ENCODE measurements at places on chromosomes 5 and 9. TPM values are rescaled to one million over a fixed set of nuclear protein-coding genes. Genes with fewer than 3 reads are reported as not detected.

Gene TIMD4
- not detected for total RNA-seq

Gene IL7R
- total RNA-seq = 69.7 TPM

Gene TEK
- 12.5 TPM for total RNA-seq

Gene ARID3C
- not detected for total RNA-seq

Gene SPRY4
- 13.5 TPM for total RNA-seq

Gene GHR
- 16.7 TPM for total RNA-seq

Gene PCDHB8
- 0.25 TPM for total RNA-seq

Gene SHC3
- 6.1 TPM for total RNA-seq

Gene ELAVL2
- 2.2 TPM for total RNA-seq

Gene LCN15
- total RNA-seq = not detected

Gene SPATA31E1
- total RNA-seq = not detected

Gene FBP1
- total RNA-seq = 1.7 TPM

Gene DAB2
- 60.4 TPM for total RNA-seq

Gene ROR2
- total RNA-seq = 22.3 TPM

Gene PCDHB9
- total RNA-seq = 3.7 TPM

Gene GMCL2
- not detected for total RNA-seq

DNA sequence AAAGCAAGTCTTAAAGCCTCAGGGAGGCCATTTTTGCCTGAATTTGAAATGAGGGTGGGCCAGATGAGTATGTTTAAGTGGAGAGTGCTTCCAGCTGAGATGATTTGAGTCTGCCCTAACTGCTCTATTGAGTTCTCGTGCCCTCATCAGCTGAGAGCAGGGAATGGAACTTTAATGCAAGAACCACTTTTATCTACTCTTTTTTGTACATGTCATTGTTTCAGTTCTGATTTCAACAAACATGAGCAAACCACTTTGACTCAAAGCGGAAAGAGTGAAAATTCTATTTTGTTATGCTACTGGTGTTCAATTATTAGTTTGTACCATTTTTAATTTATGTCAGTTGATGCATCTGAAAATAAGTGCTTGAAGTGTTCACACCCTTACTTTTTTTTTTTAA is 35.8 kb downstream of the DCAF10 start:
- DNase-seq = no peak

GRCh38 chr5:161134956-161135355 is 282.9 kb upstream of the ATP10B start:
- DNase-seq = no peak

- DNase-seq = no peak
Observed at GRCh38 chr9:126836216-126836615, 24.2 kb upstream of the ZBTB34 start.

DNA sequence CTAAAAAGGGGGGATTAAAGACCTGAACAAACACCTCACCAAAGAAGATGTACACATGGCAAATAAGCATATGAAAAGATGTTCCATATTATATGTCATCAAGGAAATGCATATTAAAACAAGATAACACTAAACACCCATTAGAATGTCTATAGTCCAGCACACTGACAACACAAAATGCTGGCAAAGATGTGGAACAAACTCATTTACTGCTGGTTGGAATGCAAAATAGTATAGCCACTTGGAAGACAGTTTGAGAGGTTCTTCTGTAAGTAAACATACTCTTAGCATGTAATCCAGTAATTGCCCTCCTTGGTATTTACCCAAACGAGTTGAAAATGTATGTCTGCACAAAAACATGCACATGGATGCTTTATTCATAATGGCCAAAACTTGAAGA is 73.6 kb downstream of the RGMB start:
- DNase-seq = no peak

GRCh38 chr5:16454686-16455085 is 10.9 kb downstream of the ZNF622 start:
- no peak for DNase-seq

- DNase-seq = no peak
Observed at GRCh38 chr5:108728566-108729241, 19.0 kb upstream of the FER start.

GRCh38 chr9:121268598-121268850 is 562 bp downstream of the GSN start:
- no peak for DNase-seq

GRCh38 chr5:3943859-3944258 is 348.2 kb downstream of the IRX1 start:
- no peak for DNase-seq

DNA sequence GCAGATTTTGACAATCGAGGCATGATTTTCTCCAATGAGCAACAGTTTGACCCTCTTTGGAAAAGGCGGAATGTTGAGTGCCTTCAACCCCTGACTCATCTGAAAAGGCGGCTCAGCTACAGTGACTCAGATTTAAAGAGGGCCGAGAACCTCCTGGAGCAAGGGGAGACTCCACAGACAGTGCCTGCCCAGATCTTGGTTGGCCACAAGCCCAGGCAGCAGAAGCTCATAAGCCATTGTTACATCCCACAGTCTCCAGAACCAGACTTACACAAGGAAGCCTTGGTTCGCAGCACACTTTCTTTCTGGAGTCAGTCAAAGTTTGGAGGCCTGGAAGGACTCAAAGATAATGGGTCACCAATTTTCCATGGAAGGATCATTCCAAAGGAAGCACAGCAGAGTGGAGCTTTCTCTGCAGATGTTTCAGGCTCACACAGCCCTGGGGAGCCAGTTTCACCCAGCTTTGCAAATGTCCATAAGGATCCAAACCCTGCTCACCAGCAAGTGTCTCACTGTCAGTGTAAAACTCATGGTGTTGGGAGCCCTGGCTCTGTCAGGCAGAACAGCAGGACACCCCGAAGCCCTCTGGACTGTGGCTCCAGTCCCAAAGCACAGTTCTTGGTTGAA is 13.6 kb downstream of the PTPDC1 start:
- DNase-seq = no peak

- no peak for DNase-seq
Observed at GRCh38 chr9:134474055-134474370, 147.8 kb downstream of the RXRA start.

- DNase-seq = no peak
Observed at GRCh38 chr5:159092972-159093371, 6.7 kb downstream of the EBF1 start.

DNA sequence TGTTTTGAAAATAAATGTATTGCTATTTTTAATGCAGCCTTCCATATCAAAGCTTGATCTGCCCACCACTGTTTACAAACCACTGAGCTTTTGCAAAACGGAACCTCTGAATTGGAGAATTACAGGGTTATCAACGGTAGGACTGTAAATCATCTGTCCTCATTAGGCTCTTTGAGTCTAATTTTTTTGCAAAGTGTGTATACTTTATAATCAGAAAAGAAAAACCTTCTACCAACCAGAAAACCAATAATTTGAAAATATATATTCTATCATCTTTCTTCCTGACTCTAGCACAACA is 6.8 kb upstream of the SLC2A8 start:
- DNase-seq = no peak

GRCh38 chr9:114130624-114131277 is 24.6 kb upstream of the COL27A1 start:
- no peak for DNase-seq

DNA sequence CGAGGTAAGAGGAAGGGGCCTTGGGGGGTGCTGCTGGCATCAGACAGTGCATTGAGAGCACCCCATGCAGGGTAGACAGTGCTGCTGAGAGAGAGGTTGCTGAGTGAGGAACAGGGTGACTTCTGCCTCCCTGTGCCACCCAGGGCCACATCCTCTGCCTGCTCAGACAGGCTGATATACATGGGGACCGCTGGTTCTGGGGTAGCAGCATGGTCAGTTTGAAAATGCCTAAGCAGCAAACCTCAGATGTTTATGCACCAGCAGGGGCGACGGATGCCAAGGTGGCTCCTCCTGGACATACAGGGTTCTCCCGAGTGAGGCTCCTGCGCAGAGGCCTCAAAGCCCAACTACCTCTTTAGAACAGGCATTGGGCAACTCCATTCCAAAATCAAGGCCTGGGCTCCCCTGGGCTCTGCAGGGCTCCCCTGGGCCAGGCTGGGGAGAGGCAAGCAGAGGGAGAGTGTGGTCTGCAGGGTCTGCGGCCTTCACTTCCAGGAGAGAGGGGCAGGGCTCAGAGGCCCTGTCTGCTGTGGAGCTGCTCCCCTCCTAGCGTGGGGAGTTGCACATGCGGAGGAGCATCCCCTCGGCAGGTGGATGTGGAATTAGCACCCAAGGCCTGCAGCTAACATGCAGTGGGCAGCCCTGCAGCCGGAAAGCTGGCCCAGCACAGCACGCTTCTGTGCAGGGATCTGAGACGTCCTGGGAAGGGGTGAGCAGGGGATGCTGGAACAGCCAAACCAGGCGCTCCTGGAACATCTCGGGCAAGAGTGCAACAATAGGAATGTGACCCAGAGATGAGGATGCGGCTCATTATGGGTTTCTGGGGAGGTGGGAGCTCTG is 46.5 kb downstream of the IRX2 start:
- DNase-seq = no peak

GRCh38 chr5:153321478-153321877 is 169.0 kb upstream of the GRIA1 start:
- no peak for DNase-seq

DNA sequence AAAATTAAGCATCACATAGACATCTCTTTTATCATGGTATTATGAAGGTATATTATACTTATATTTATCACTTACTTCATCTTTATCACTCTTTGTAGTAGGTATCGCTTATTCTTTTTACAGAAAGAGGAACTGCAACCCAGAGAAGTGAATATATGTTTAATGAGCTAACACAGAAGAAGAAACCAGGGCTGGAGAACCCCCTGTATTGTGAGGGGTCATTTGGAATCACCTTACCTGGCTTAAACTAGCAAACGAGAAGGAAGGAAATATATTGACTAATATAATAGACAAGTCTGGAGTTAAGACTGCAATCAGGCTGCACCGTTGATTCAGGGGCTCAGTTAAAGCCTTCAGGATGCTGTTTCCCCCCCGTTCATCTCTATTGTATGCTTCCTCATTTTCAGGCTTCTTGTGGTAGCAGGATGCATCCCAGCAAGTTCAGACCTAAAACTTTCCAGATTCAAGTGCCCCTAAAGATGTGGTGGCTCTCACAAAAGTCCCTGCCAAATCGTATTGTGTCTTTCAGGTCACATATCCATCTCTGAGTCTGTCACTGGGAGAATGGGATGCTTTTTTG is 146.4 kb downstream of the GCNT1 start:
- no peak for DNase-seq

DNA sequence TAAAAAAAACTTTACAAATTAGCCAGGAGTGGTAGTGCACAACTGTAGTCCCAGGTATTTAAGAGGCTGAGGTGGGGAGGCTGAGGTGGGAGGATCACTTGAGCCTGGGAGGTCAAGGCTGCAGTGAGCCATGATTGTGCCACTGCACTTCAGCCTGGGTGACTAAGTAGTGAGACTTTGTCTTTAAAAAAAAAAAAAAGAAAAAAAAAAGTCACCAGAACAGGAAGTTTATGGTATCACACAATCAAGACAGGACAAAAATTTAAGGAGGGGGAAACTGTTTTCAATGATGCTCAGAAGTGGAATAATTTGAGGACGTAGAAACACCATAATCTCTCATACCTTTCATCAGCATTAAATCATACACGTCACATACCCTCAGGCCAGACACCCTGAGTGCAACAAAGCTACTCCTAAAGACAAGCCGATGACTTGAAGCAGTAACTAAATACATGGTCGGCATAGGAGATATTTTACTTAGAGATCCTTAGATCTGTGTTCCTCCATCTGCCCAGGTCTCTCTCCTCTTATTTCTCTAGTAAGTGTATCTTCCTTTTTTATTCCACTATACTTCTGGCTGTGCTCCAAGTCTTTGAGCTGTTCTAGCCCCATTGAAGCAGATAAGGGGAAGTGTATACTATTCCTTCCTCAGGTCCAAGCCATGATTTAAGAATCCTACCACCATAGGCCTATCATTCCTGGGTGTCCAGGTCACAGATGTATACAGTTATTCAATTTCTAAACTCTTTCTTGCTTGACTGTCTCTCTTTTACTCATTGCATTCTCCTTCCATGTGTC is 91.3 kb upstream of the APC start:
- no peak for DNase-seq

GRCh38 chr5:137567226-137567625 is 68.1 kb upstream of the SPOCK1 start:
- no peak for DNase-seq

DNA sequence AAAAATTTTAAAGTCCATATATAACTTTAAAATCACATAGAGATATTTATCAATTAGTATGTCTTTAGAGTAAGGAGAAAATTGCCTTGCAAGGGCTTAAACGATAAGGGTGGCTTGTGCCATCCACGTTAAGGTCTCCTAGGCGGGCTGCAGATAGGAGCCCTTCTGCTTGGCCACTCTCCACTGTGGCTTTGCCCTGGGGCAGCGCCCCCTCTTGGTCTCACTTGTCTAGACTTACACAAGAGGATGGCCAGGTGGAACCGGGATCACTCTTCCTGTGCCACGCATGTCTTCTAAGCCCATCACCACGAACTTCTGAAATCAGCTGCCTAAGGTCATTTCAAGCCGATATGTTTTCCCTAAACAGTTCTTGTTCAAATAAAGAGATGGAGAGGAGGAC is 2.9 kb downstream of the FPGS start:
- DNase-seq = no peak

DNA sequence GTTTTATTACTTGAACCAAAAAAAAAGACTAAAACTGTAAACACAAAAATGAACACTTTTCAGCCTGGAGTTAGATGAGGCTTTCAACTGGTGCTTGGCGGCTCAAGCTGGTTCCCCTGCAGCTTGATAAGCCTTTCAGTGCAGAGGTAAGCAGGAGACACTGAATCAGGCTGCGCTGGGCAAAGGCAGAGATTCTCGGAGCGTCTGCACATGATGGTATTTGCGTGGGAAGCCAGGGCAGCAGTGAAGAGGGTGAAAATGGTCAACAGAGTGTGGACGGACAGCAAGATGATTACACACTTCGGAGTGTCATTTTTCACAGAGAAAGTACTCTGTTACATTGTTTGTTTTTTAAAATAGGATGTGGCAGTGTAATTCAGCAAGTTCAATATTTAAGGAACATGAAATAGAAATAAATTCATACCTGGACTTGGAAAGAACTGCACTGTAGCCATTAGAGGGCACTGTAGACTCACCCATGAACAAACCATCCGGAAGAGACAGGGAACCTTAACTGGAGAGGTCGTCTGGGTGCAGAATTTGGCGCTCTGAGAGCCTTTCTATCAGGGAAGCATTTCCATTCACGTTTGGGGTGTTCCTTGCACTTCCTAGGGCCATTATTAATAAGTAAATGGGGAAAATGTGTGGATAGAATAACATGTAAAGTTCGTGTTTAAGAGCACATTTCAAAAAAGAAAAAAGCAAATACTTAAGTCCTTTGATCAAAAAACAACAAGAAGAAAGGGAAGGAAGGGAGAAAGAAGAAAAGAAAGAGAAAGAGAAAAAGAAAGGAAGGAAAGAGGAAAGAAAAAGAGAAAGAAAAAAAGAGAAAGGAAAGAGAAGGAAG is 69.8 kb downstream of the ICE1 start:
- DNase-seq = no peak

- no peak for DNase-seq
Observed at GRCh38 chr9:36127652-36128244, 8.8 kb upstream of the GLIPR2 start.

- no peak for DNase-seq
Observed at GRCh38 chr9:30967476-30967875, 1417.0 kb upstream of the ACO1 start.
